ENCODE measurements at places on chromosomes 4 and X.

- no peak overlapping the region for H3K27ac ChIP-seq
- H3K36me3 ChIP-seq, result no peaks in the 10 kb centered on the region
- H3K4me3 ChIP-seq, result no peak overlapping the region
- H3K4me1 ChIP-seq, result no peaks in the 10 kb centered on the region
- no peaks in the 10 kb centered on the region for H3K27me3 ChIP-seq
These were observed 71.9 kb upstream of the STX18 start for GRCh38 chr4:4613641-4614286.

- no peaks in the 10 kb centered on the region for H3K27me3 ChIP-seq
- no peak overlapping the region for H3K4me3 ChIP-seq
- DNase-seq, result peak; percentile 69
- H3K27ac ChIP-seq, result peak overlapping the region; percentile 88
- peaks cover 3% of the 10 kb centered on the region for H3K4me1 ChIP-seq
These were observed 6.6 kb upstream of the MAGEB17 start for GRCh38 chrX:16160729-16161128.

- peaks cover 3% of the 10 kb centered on the region for H3K4me1 ChIP-seq
- H3K27ac ChIP-seq, result no peak overlapping the region
- H3K27me3 ChIP-seq, result no peaks in the 10 kb centered on the region
- DNase-seq, result no peak
These were observed 11.3 kb upstream of the ARAP2 start for GRCh38 chr4:36255577-36255976.

DNA sequence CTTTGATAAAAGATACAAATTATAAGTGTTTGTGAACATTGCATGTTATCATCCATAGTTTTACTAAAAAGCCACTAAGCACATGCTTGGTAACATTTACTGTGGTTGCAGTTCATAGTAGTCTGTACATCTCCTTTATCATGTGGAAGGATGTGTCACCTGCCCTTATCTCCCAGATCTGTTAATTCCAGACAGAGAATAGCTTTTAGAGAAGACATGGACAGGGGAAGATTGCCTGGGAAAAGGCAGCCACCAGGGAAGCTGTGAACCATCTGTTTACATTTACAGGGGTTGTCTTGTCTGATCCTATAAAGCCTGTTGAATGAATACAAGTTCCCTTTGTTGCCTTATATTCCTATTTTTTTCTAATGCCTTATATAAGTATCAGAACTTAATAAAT, 396.0 kb downstream of the FAT4 start:
- no peak for DNase-seq
- H3K4me3 ChIP-seq, result no peak overlapping the region
- H3K36me3 ChIP-seq, result no peaks in the 10 kb centered on the region
- H3K4me1 ChIP-seq, result no peaks in the 10 kb centered on the region

DNA sequence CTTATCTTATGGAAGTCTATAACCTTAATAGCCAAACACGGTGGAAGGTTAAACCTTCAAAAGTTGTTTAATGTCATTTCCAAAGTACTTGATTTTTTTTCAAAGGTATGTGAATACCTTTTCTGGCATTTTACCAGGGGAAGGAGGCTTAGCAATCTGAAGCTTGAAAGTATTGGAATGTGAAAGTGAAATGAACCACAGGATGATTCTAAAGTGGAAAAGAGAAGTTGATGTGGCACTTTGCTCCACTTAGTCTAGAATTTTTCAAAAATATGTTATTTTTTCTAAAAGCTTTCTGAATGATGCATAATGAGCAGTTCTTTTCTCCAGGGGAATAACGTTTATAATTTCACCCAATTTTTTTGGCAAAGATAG, 19.2 kb downstream of the PI4K2B start:
- peaks cover 10% of the 10 kb centered on the region for H3K36me3 ChIP-seq
- no peaks in the 10 kb centered on the region for H3K4me1 ChIP-seq
- DNase-seq, result no peak
- no peaks in the 10 kb centered on the region for H3K27me3 ChIP-seq
- no peak overlapping the region for H3K4me3 ChIP-seq
- no peak overlapping the region for H3K27ac ChIP-seq

DNA sequence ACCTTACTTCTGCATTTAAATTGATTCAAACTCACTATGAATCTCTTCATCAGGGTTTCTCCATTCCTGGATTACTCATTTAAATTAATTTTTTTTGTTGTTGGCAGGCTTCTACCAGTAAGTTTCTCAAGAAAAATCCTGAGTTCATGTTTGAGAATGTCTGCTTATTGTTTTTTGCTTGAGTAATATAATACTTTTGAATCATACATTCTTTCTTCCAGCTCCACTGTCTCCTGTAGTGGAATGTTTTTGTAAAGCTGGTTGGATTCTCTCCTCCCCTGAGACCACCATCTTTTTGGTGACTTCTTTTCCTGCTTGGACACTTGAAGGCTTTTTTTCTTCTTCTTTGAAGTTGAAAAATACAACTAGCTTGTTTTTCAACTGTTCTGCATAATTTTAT, 4.3 kb upstream of the MID1IP1 start:
- no peaks in the 10 kb centered on the region for H3K27me3 ChIP-seq
- no peak for DNase-seq

GRCh38 chrX:97026406-97026805, 142.7 kb downstream of the RPA4 start:
- no peaks in the 10 kb centered on the region for H3K36me3 ChIP-seq
- no peaks in the 10 kb centered on the region for H3K4me1 ChIP-seq
- peak; percentile 18 for DNase-seq
- H3K4me3 ChIP-seq, result no peak overlapping the region

DNA sequence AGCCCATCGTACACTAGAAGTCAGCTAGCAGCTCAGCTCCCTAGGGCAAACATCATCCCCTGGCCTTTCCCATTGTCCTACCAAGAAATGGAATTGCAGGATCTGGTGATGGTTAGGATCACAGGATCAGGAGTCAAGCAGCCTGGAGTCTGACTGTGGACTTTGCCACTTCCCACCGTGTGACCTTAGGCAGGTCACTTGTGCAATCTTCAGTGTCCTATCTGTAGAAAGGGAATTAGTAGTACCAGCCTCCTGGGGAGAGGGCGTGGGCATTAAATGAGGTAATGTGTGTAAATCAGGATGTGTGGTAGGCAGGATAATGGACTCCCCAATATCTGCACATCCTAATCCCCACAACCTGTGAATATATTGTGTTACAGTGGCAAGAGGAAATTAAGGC, 38.6 kb upstream of the APLN start:
- H3K4me1 ChIP-seq, result no peaks in the 10 kb centered on the region
- no peaks in the 10 kb centered on the region for H3K36me3 ChIP-seq
- no peak overlapping the region for H3K4me3 ChIP-seq
- DNase-seq, result no peak

DNA sequence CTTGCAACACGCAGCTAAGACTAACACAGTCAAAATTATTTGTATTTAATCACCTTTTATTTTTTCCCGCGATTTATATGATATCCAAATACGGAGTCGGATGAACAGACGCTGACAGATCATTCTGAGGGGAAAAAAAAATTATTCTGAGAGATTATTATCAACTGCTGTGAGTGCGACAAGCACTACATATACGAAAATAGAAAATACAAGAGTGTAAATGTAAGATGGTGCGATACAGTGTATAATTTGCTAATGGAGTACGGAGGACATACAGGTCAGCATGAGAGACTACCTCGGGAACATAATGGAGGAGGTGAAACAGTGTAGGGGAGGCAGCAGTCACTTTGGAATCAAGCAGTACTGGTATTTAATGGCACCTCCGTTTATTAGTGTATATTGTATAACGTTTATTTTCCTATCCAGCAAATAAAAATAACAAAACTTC, 2.8 kb upstream of the LIN54 start:
- peak overlapping the region; percentile 87 for H3K27ac ChIP-seq
- no peak overlapping the region for H3K4me3 ChIP-seq
- H3K36me3 ChIP-seq, result no peaks in the 10 kb centered on the region
- peaks cover under 1% of the 10 kb centered on the region for H3K4me1 ChIP-seq

GRCh38 chrX:54820737-54821136, 13.2 kb downstream of the MAGED2 start:
- no peaks in the 10 kb centered on the region for H3K4me1 ChIP-seq
- H3K4me3 ChIP-seq, result no peak overlapping the region
- no peak overlapping the region for H3K27ac ChIP-seq
- H3K27me3 ChIP-seq, result peaks cover 20% of the 10 kb centered on the region

- H3K4me3 ChIP-seq, result peak overlapping the region; percentile 48
- peak; percentile 47 for DNase-seq
- no peaks in the 10 kb centered on the region for H3K27me3 ChIP-seq
- H3K27ac ChIP-seq, result no peak overlapping the region
- H3K36me3 ChIP-seq, result peaks cover 12% of the 10 kb centered on the region
These were observed 75.1 kb downstream of the GAB1 start for GRCh38 chr4:143411527-143412419.

- H3K27ac ChIP-seq, result no peak overlapping the region
- H3K4me1 ChIP-seq, result no peaks in the 10 kb centered on the region
- peaks cover 4% of the 10 kb centered on the region for H3K36me3 ChIP-seq
- H3K4me3 ChIP-seq, result no peak overlapping the region
- no peaks in the 10 kb centered on the region for H3K27me3 ChIP-seq
- DNase-seq, result no peak
These were observed 190.7 kb downstream of the OR13H1 start for GRCh38 chrX:131734621-131735020.

GRCh38 chr4:126779436-126780166, 853.2 kb upstream of the INTU start:
- H3K27ac ChIP-seq, result no peak overlapping the region
- no peaks in the 10 kb centered on the region for H3K36me3 ChIP-seq
- peaks cover 3% of the 10 kb centered on the region for H3K4me1 ChIP-seq
- H3K27me3 ChIP-seq, result no peaks in the 10 kb centered on the region
- H3K4me3 ChIP-seq, result peak overlapping the region; percentile 63

GRCh38 chr4:62549601-62550000, 1349.5 kb downstream of the ADGRL3 start:
- no peaks in the 10 kb centered on the region for H3K4me1 ChIP-seq
- H3K36me3 ChIP-seq, result no peaks in the 10 kb centered on the region
- DNase-seq, result no peak
- H3K4me3 ChIP-seq, result no peak overlapping the region

GRCh38 chr4:26484032-26484515, 6.2 kb downstream of the CCKAR start:
- no peaks in the 10 kb centered on the region for H3K36me3 ChIP-seq
- no peaks in the 10 kb centered on the region for H3K4me1 ChIP-seq
- no peak overlapping the region for H3K27ac ChIP-seq

GRCh38 chrX:130300010-130300282, 31.2 kb upstream of the ZNF280C start:
- no peak overlapping the region for H3K27ac ChIP-seq
- H3K27me3 ChIP-seq, result peaks cover 11% of the 10 kb centered on the region
- no peaks in the 10 kb centered on the region for H3K4me1 ChIP-seq
- no peak overlapping the region for H3K4me3 ChIP-seq
- no peak for DNase-seq
- no peaks in the 10 kb centered on the region for H3K36me3 ChIP-seq

DNA sequence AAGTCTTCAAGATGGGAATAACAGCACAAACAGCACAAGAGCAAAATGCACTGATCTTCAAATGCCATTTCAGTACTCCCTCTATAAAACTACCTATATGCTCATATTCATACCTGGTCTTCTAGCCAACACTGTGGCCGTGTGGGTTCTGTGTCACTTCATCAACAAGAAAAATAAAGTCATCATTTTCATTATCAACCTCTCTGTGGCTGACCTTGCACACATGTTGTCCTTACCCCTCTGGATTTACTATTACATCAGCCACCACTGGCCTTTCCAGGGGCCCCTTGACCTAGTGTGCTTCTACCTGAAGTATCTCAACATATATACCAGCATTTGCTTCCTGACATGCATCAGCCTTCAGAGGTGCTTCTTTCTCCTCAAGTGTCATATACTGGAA, 59.6 kb upstream of the GPR174 start:
- H3K4me3 ChIP-seq, result no peak overlapping the region
- H3K36me3 ChIP-seq, result no peaks in the 10 kb centered on the region
- H3K4me1 ChIP-seq, result no peaks in the 10 kb centered on the region
- DNase-seq, result no peak

DNA sequence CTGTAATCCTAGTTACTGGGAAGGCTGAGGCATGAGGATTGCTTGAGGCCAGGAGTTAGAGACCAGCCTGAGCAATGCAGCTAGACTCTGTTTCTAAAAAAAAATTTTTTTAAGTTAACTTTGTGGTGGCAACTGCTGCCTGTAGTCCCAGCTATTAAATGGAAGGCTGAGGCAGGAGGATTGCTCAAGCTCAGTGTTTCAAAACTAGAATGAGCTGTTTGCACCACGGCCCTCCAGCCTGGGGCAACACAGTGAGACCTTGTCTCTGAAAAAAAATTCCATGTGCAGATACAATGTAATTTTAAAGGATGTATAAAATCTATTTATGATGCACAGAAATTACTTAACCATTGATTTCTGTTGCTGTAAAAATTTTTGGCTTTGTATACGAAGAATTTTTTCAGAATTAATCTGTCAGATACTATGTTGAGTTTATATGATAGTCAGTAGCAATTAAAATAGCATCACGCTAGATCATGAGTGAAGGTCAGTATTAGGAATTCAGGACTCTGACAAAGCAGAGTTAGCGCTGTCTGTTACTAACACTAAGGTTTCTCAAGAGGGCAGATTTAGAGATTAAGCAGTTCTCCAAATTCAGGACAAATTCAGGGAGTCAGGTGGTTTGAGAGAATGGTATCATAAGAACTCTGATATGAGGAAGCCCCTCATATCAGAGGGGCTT, 8.3 kb upstream of the AGA start:
- DNase-seq, result peak; percentile 60
- no peak overlapping the region for H3K27ac ChIP-seq
- H3K36me3 ChIP-seq, result no peaks in the 10 kb centered on the region
- H3K4me3 ChIP-seq, result no peak overlapping the region

DNA sequence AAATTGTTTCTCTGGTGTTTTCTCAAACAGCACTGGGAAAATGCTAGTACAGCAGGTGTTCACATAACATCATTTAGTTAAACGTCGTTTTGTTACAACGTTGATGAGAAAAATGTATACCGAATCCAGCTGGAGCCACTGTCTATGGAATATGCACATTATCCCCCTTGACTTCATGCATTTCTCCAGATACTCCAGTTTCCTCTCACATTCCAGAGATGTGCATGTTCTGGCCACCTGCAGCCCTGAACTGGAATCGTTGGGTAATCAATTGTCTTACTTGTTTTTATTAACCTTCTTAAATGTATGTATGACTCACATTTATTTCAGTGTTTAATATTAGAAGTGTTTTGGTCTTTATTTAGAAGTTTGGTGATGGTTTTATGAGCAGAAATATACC, 18.4 kb upstream of the ODAM start:
- H3K27ac ChIP-seq, result no peak overlapping the region
- no peaks in the 10 kb centered on the region for H3K36me3 ChIP-seq
- no peaks in the 10 kb centered on the region for H3K4me1 ChIP-seq
- no peak for DNase-seq
- H3K27me3 ChIP-seq, result no peaks in the 10 kb centered on the region
- H3K4me3 ChIP-seq, result no peak overlapping the region

GRCh38 chr4:26529479-26529878, 39.2 kb upstream of the CCKAR start:
- no peaks in the 10 kb centered on the region for H3K27me3 ChIP-seq
- no peak overlapping the region for H3K27ac ChIP-seq
- no peak for DNase-seq
- no peaks in the 10 kb centered on the region for H3K36me3 ChIP-seq
- peaks cover 5% of the 10 kb centered on the region for H3K4me1 ChIP-seq

GRCh38 chr4:168835880-168836454, 174.1 kb downstream of the CBR4 start:
- H3K4me1 ChIP-seq, result peaks cover 6% of the 10 kb centered on the region
- no peak for DNase-seq
- no peak overlapping the region for H3K27ac ChIP-seq
- H3K36me3 ChIP-seq, result peaks cover 9% of the 10 kb centered on the region

- no peaks in the 10 kb centered on the region for H3K27me3 ChIP-seq
- no peak overlapping the region for H3K27ac ChIP-seq
- peaks cover 15% of the 10 kb centered on the region for H3K36me3 ChIP-seq
- DNase-seq, result no peak
- no peak overlapping the region for H3K4me3 ChIP-seq
These were observed 13.7 kb downstream of the IRF2 start for GRCh38 chr4:184460499-184461285.

Data from mesenchymal stem cell (in vitro differentiated cells and primary cell).